AG08396 (cell line): ENCODE measurements at places on chromosomes 6 and 20.

GRCh38 chr6:100763617-100764241, 117.4 kb downstream of the ASCC3 start:
- no peak for DNase-seq

- DNase-seq, result no peak
Observed at GRCh38 chr20:45959126-45959525, 12.9 kb downstream of the ZNF335 start.

DNA sequence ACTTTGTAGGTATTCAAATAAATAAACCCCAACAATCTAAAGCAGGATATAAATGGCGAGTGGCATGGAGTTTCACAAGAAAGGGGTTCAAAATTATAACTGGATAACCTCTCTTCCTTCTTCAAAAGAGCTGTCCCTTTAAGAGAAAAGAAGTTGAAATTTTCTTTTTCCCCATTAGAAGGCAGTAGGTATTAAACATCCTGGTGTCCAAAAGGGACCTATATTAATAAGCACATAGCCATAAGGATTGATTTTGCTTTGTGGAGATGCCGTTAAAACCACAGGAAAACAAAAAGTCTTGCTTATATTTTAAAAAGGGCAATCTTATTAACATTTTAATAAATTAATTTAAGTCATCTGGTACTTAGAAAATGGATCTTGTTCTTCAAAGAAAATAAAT, 76.5 kb downstream of the LYRM4 start:
- no peak for DNase-seq

DNA sequence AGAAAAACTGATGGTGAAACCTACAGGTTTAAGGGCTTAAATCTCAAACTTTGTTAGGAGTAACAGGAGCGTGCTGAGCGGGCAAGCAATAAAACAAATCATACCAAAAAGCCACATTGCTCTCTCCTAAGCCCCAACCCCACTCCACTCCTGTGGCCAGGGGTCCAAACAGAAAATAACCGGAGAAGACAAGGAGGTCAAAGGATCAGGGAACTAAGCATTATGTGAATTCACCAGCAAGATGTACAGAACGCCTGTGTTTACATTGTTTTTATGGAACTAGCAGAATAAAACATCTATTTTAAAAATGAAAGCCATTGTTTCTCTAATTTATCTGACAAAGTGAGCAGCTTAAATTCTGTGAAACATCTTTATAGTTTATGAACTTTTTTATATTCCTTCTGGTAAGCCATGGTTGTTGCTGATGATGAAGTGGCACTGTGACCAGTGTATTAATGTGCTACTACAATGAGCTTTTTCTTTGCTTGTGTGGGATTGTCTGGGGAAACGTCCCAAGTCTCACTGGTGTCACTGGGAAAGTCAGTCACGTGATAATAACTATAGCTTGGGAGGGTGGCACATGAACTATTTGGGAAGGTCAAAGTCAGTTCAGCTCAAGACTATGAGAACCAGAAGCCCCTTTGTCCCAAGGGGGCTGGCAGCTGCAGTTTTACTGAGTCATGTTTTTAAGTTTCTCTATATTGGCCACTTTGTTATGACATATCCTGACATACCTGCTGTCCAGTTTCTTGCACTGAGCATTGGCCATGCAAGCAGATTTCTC, 9.8 kb downstream of the FAM210B start:
- no peak for DNase-seq

DNA sequence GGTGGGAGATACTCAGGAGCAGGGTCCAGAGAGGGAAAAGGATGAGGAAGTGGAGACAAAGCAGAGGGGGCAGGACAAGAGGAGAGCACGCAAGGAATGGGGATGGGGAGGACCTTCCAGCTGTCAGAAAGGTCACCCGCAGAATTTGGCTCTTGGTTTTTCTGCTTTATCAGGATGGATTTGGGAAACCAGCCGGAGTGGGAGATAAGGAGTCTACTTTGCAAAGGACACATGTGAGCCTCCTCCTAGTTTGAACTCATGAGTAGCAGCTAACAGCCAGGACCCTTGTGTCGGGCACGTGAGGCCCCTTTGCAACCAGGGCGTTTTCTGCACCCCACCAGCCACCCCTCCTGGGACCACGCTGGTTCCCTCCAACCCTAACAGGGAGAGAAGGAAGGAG, 7.6 kb upstream of the MICA start:
- no peak for DNase-seq

GRCh38 chr6:72755752-72756151, 133.9 kb downstream of the KCNQ5 start:
- no peak for DNase-seq

- DNase-seq, result no peak
Observed at GRCh38 chr6:133418108-133418507, 177.0 kb downstream of the EYA4 start.

DNA sequence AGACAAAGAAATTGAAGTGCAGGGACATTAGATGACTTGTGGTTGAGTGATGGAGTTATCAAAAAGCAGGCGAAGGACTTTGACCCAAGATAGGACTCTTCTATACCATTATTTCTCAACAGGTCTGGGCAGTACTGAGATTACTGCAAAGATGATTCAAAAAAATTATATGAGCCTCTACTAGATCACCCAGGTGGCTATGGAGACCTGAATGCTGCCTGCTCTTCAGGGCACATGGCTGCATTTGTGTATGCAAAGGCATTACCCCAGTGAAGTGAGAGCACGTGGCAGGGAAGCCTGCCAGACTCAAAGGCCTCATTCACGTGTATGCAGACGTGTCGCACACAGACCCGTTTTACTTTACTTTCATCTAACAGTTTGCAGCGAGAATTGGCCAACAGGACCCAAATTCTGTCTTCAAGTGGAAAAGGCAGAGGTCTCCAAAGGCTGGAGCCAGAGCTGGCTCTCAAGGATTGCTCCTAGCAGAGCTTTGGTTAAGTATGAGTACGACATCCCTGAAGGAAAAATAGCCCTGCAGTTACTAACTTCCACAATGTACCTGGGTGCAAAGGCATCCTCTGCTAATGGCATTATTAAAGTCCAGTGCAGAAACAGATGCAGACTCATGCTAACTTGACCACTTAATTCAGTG, 113.8 kb upstream of the ARMC2 start:
- no peak for DNase-seq
